ENCODE measurements at places on chromosomes 12 and 14. TPM values are rescaled to one million over a fixed set of nuclear protein-coding genes. Genes with fewer than 3 reads are reported as not detected.

ZBTB1 gene
- total RNA-seq, result 31.4 TPM

- no peaks in the 10 kb centered on the region for H3K27me3 ChIP-seq
- peaks cover 76% of the 10 kb centered on the region for H3K4me1 ChIP-seq
- peak overlapping the region; percentile 64 for H3K4me3 ChIP-seq
- DNase-seq, result no peak
Measured at GRCh38 chr14:93974299-93974698, 2.1 kb downstream of the ASB2 start.

GRCh38 chr14:33414041-33414440, 475.4 kb downstream of the NPAS3 start:
- H3K27ac ChIP-seq, result no peak overlapping the region
- H3K27me3 ChIP-seq, result no peaks in the 10 kb centered on the region
- H3K36me3 ChIP-seq, result no peaks in the 10 kb centered on the region
- DNase-seq, result no peak

SMIM41 gene
- total RNA-seq, result 8.3 TPM

DNA sequence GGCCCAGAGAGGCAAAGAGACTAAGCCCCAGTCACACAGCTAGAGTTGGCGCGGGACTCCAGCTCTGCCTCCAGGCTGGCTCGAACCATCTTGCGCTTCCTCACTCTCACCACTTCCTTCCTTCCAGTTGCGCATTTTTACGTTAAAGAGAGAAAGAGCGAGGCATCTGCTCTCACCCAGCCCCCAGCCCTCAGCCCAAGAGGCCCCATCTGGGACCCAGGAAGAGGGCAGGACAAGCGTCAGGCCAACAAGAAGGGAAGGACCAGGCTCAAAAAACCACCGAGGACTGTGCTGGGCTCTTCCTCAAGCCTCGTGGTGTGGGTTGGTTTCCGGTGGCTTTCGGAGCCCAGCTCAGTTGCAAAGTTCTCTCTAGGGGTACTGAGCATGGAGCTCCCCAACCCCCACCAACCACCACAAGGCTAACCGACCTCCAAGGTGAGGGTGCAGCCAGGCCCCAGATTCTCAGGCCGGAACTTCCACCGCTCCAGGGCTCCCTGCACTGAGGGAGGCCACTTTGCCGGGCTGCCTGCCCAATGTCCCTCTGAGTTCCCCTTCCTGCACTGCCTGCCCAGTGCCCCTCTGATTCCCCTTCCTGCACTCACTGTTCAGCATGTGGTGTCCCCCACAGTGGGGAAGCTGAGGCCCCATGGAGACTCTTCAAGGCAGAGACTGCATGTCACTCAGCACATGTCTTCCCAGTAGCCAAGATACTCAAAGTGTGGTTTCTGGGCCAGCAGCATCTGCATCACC, 35.9 kb downstream of the TESC start:
- peaks cover 5% of the 10 kb centered on the region for H3K4me1 ChIP-seq
- no peaks in the 10 kb centered on the region for H3K36me3 ChIP-seq
- H3K27ac ChIP-seq, result no peak overlapping the region
- no peak for DNase-seq
- no peak overlapping the region for H3K4me3 ChIP-seq

KIF21A gene
- 11.2 TPM for total RNA-seq

DNA sequence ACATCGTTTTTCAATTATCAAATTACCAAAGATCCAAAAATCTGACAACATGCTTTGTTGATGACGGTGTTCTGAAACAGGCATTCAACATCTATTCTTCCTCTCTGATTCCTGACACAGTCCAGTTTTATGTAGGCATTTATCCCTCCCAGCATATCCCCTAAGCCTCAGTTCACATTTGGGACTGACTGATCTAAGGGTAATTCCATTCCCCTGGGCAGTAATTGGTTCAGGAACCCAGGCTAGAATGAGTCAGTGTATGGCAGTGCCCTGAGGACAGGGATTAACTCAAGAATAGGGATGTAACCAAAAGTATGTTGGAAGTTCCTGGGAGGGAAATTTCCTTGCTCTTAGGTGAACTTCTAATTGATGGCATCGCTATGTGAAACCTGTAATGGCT, 10.3 kb upstream of the PCNX1 start:
- no peaks in the 10 kb centered on the region for H3K36me3 ChIP-seq
- H3K4me1 ChIP-seq, result peaks cover 54% of the 10 kb centered on the region
- DNase-seq, result no peak
- no peak overlapping the region for H3K4me3 ChIP-seq
- H3K27me3 ChIP-seq, result no peaks in the 10 kb centered on the region

KCNA5 gene
- 1.8 TPM for total RNA-seq

GRCh38 chr14:76581592-76581991, 179.7 kb upstream of the VASH1 start:
- H3K36me3 ChIP-seq, result no peaks in the 10 kb centered on the region
- H3K4me1 ChIP-seq, result peaks cover 12% of the 10 kb centered on the region
- DNase-seq, result no peak
- H3K27ac ChIP-seq, result no peak overlapping the region
- no peaks in the 10 kb centered on the region for H3K27me3 ChIP-seq

GRCh38 chr12:7884689-7885088, 12.0 kb upstream of the SLC2A14 start:
- no peak overlapping the region for H3K27ac ChIP-seq
- H3K36me3 ChIP-seq, result no peaks in the 10 kb centered on the region
- H3K4me3 ChIP-seq, result no peak overlapping the region
- DNase-seq, result no peak
- H3K4me1 ChIP-seq, result no peaks in the 10 kb centered on the region

GRCh38 chr12:129887101-129887500, 16.7 kb downstream of the TMEM132D start:
- no peak overlapping the region for H3K4me3 ChIP-seq
- DNase-seq, result peak; percentile 64
- H3K4me1 ChIP-seq, result no peaks in the 10 kb centered on the region
- H3K27ac ChIP-seq, result no peak overlapping the region
- H3K36me3 ChIP-seq, result no peaks in the 10 kb centered on the region
- H3K27me3 ChIP-seq, result no peaks in the 10 kb centered on the region

DNA sequence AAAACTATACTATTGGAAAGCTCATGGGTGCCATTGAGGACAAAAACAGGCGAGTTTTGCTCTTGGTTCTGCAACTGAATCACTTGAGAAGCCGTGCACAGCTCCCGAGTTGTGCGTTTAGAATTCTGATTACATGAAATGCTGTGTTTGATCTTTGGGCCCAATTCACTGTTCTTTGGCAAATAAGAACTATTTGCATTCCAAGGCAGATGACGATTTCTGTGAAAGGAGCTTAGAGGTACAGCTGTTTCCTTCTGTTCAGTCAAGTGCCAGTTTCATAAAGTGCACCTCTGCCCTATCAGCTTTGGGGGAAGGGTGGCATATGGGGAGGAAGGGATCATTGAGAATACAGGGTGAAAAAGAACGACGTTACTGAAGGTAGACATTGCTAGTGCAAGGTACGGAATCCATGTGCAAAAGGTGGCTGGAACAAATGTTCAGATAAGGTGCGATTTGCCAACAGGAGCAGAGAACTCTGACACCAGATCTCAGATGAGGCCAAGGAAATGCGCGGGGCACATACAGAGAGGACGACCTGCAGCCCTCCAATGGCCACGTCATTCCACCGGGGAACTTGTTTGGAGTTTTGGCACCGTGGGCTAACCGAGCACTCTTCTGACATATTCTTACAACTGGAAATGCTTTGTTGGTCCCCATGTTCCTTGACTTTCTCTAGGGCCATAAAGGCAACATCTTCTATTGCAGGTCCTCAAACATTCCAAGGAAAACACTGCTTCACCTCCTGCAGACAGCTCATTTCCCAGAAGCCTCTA, 30.1 kb downstream of the TCHP start:
- H3K27me3 ChIP-seq, result no peaks in the 10 kb centered on the region
- no peak for DNase-seq
- no peak overlapping the region for H3K27ac ChIP-seq
- H3K4me3 ChIP-seq, result no peak overlapping the region
- no peaks in the 10 kb centered on the region for H3K4me1 ChIP-seq

DNA sequence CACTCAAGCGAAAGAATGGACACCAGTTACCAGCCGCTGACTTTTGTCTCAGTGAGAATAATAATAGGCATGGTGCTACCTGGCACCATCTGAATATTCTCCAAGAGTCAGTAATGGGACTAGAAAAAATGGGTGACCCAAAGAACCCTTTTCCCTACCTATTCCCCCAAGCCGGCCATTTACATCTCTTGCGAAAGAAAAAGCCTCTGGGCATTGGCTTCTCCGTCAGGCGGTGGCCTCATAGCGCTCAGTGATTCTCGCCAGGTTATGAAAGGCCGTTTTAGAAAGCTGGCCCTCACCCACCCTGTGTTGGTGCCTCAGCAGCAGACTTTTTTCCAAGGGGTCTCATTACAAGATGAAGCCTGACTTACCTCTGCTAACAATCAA, 523 bp upstream of the SLC6A15 start:
- H3K27me3 ChIP-seq, result peaks cover 12% of the 10 kb centered on the region
- H3K4me3 ChIP-seq, result peak overlapping the region; percentile 46
- no peak overlapping the region for H3K27ac ChIP-seq

SERPINA10 gene
- total RNA-seq, result not detected

RPS29 gene
- 7,467 TPM for total RNA-seq

NYNRIN gene
- 8.0 TPM for total RNA-seq

LALBA gene
- not detected for total RNA-seq

CDH24 gene
- 5.9 TPM for total RNA-seq

GRCh38 chr14:44640416-44640815, 133.3 kb upstream of the FSCB start:
- H3K4me3 ChIP-seq, result no peak overlapping the region
- H3K27ac ChIP-seq, result no peak overlapping the region
- H3K27me3 ChIP-seq, result no peaks in the 10 kb centered on the region
- no peaks in the 10 kb centered on the region for H3K36me3 ChIP-seq
- no peak for DNase-seq

DNA sequence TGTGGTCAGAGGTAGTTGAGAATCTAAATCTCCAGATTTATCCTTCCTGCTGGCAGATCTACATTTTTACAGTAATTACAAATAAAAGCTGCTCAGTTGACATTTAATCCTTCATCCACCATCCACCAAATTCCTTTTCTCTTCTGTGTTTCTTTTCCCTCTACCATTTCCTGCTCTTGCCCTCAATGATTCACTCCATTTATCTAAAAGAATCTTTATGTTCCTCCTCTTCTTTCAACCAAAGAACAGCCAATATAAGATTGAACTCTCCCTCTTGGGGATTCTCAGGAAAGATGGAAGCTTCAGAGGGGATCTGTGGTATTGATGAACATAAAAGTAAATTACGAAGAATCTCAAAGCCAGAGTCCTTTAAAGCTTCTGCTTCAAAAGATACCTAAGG, 4.4 kb downstream of the MAP4K5 start:
- no peaks in the 10 kb centered on the region for H3K36me3 ChIP-seq
- H3K27ac ChIP-seq, result no peak overlapping the region
- no peak for DNase-seq
- H3K27me3 ChIP-seq, result no peaks in the 10 kb centered on the region
